CD8-positive, alpha-beta T cell (primary cell): ENCODE measurements at places on chromosomes 5 and 9.

GRCh38 chr5:176732736-176733405 lies 77.5 kb upstream of the UNC5A start:
- no peak for DNase-seq

DNA sequence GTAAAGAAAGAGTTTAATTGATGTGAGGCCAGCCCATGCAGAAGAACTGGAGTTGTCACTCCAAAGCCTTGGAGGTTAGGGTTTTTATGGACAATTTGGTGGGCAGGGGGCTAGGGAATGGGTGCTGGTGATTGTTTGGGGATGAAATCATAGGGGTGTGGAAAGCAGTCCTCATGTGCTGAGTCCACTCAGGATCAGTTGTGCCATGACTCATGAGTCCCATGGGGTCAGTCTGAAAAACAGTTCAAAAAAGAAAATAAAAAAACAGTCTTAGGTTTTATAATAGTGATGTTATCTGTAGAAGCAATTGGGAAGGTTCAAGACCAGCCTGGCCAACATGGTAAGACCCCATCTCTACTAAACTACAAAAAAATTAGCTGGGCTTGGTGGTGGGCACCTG lies 162.3 kb downstream of the KDM4C start:
- no peak for DNase-seq

- DNase-seq: no peak
These were observed 18.6 kb downstream of the BAAT start for GRCh38 chr9:101366038-101366756.

DNA sequence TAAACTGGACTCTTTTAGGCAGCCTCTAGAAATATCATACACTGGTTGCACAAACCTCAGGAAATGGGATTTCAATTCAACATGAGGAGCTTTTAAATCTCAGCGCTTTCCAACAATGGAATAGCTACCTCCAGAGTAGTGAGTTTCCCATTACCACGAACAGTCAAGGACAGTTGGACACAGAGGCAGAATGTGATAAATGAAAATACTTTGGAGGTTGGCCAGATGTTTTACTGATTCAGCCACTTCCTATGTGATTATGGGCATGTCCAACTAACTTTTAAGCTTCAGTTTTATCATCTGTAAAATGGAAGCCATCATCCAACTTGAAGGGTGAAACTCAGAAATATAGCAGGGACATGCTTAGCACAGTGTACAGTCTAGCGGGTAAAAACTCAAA lies 2.1 kb downstream of the FBXW2 start:
- no peak for DNase-seq

DNA sequence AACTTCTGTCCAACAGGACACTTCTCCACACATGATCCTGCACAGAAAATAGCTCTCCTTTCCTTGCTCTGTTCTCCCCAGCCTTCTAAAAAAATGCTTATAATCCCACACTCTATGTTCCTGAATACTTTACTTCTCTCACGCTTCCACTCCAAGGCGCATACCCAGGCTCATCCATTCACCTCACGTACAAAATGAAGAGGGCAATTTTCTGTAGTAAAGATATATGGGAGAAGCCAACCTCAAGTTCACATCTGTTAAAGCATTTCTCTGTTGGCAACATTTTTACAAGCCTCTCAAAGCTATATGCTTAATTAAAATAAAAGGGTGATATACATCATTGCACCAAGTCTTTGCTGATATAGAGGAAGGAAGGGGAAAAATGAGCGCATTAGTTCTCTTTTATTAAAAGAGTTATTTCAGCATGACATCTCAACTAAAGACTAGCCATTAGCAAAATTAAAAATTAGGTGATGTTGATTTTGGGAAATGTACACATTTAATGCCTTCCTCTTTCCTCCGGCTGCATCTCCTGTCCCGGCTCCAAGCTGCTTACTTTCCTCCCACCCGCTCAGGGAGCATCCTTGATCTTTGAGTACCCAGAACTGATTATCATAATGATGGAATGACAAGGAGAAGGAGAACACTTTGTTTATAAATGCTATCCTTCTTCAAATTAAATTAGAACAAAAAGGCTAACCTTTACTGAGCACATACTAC lies 342.1 kb upstream of the PANK3 start:
- DNase-seq: no peak

GRCh38 chr5:100432741-100433140 lies 102.4 kb upstream of the FAM174A start:
- no peak for DNase-seq

GRCh38 chr9:89863141-89863540 lies 258.3 kb downstream of the GADD45G start:
- DNase-seq: no peak

GRCh38 chr9:134224127-134224526 lies 59.8 kb upstream of the RNU6ATAC start:
- DNase-seq: no peak

DNA sequence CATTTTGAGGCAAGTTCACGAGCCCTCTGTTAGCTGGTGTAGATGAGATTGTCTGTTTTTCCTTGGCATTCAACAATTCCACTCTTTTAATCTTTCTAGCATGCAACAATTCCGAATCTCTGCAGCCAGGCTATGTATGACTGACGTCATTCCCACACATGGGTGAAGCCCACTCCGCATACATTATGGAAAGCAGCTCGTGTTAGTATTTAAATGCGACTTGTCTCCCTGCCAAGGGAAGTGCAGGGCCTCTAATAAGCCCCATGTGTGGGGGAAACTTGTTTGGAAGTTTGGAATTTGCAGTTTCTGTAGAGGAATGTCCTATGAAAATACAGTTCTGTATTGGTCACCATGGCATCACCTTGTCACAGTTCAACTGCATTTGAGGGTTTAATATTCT lies 146.0 kb upstream of the FBXL7 start:
- no peak for DNase-seq

- no peak for DNase-seq
These were observed 97.1 kb downstream of the ADAMTS12 start for GRCh38 chr5:33794550-33795181.

DNA sequence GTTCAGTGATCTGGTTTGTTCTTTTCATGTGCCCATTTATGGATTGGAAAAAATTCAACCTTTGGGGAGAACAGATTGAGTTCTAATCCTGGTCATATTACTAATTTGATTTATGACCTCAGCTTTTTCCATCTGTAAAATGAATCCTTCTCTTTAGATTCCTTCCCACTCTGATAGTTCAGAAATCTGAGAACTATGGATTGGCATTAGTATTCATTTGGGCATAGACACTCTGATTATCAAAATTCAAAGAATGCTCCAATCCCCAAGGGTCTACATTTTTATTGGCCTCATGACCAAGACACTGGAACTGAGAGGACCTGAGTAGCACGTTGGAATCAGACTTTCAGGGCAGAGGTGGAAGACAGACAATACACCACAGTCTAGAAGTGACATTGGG lies 405.9 kb upstream of the PAPPA start:
- DNase-seq: no peak

- DNase-seq: no peak
These were observed 22.3 kb upstream of the GLE1 start for GRCh38 chr9:128482186-128482585.

GRCh38 chr5:145848854-145849253 lies 13.7 kb upstream of the PRELID2 start:
- DNase-seq: no peak

DNA sequence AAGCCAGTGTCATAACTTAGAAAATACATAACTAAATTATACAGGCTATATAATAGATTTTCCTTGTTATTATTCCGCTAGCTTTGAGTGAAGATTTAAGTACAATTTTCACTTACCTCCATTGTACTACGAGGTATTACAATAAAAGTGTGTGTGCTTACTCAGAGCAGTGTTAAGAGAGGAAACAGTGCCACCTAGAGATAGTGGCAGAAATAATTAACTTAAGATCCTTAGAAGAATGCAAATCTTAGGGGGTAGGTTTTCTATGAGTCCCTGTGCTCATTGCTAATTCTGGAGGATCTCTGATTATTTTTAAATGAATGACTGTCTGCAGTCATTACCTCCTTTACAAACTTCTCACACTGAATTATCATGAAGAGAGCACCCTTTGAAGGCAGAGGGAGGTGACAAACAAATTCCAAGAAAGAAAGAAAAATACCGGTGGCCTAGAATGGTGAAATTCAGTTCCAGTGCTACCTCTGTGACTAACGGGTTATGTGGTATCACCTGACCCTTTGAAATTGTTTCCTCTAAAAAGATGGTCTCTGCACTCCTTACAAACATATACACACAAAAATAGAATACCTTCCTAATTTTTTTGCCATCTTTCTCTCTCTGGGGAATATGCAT lies 379.8 kb downstream of the TRIM36 start:
- no peak for DNase-seq

DNA sequence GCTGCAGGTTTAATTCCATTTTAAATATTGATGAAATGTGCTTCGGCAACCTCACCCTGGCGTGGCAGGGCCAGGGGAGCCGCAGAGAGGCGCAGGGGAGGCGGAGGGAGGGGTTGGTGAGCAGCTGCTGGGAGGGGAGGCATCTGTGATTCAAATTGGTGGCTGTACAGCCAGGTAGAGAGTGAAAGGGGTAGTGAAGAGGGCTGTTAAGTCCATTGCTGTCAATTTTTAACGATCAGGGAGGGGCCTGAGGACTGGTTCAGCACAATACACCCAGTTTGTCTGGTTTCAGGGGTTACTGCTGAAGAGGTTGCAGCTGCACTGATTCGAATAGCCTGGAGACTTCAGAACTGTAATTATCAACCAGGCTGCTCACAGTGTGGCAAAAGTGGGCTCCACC lies 31.3 kb downstream of the LHX6 start:
- no peak for DNase-seq

- no peak for DNase-seq
These were observed 154.1 kb downstream of the LRRC70 start for GRCh38 chr5:62732677-62733121.

DNA sequence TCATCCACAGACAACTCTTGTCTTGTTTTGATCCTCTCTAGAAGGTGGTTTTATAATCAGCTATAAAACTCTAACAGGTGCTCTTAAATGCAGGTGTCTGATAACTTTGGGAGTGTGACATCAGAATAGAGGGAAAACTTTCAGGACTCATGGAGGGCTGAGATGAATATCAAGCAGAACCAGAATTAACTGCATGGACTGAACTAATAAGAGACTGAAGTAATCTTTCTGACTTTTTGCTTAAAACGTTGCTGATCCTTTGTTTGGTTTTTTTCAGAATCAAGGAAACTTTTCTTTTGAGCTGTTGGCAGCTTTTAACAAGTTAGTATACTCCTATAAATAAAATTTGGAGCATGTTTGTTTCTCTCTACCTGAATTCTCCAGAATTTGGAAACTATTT lies 2.3 kb upstream of the OR2V2 start:
- no peak for DNase-seq

GRCh38 chr5:169875091-169875728 lies 105.1 kb downstream of the INSYN2B start:
- DNase-seq: no peak

GRCh38 chr5:83474161-83474796 lies 2.7 kb downstream of the VCAN start:
- no peak for DNase-seq

- no peak for DNase-seq
These were observed 72.0 kb downstream of the ACTBL2 start for GRCh38 chr5:57410374-57411320.

DNA sequence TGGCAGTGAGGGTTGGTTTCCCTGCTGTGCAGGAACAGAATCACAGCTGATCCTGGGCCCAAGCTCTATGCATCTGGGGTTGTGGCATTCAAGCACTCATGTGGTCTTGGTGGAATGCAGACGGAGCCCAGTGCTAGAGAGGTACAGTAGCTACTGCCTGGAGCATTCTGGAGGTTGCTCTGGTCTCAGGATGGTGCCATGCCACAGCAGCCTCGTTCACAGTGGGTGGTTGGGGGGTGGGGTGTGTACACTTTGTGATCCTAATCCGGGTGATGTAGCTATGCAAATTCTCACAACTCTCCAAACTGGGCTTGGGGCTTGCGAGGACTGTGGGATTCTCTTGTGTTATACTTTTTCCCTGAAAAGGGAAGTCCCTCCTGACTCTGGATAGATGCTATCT lies 45.2 kb downstream of the FGD3 start:
- DNase-seq: no peak

- DNase-seq: no peak
These were observed 60.6 kb downstream of the TNFSF15 start for GRCh38 chr9:114745108-114745848.

- no peak for DNase-seq
These were observed 109.9 kb upstream of the CPEB4 start for GRCh38 chr5:173778152-173778782.
